ENCODE measurements at places on chromosomes 6 and 20.

GRCh38 chr6:122423734-122424133 lies 24.3 kb downstream of the HSF2 start:
- DNase-seq: no peak

DNA sequence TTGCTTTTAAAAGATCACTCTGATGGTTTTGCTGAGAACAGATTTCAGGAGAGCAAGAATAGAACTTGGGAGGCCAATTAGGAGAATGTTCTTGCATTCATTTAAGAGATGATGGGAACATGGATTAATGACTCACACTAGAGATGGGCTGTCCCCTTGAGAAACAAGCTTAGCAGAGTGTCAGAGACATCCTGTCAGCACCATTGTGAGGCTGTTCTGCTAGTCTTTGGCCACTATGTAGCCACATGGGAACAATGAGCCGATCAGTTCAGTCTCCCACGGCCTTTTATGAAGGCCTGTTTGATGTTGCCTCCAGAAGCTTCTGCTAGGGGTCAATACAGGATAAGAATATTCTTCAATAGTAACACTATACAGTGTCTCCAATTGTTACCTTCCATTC lies 113.0 kb upstream of the EYA4 start:
- no peak for DNase-seq

GRCh38 chr6:64213697-64214096 lies 578.1 kb downstream of the PHF3 start:
- no peak for DNase-seq

- DNase-seq: no peak
These were observed 782.9 kb downstream of the PTPRT start for GRCh38 chr20:42406826-42407225.

GRCh38 chr6:372336-372911 lies 19.1 kb upstream of the IRF4 start:
- no peak for DNase-seq

- no peak for DNase-seq
These were observed 53.3 kb upstream of the TAF8 start for GRCh38 chr6:41996997-41997396.

Data from NCI-H1092 treated with DMSO at 0.1 percent for 48 hours (cell line).